ENCODE measurements at places on chromosomes 5 and 9. TPM values are rescaled to one million over a fixed set of nuclear protein-coding genes. Genes with fewer than 3 reads are reported as not detected.

The EPB41L4B gene
- 4.7 TPM for total RNA-seq

- no peak for DNase-seq
Measured at GRCh38 chr9:115913696-115914095, 239.9 kb upstream of the PAPPA start.

DNA sequence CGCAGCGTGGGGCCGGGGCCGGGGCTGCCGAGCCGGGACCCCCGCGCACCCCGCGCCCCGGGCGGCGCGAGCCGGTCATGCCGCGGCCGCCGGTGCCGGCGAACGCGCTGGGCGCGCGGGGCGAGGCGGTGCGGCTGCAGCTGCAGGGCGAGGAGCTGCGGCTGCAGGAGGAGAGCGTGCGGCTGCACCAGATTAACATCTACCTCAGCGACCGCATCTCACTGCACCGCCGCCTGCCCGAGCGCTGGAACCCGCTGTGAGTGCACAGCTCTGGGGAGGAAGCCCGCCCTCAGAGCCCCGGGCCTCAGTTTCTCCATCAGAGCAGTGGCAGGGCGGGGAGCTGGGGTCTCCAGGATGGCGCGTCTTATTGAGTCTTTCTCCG is 335 bp downstream of the GALNT12 start:
- DNase-seq: no peak

The GABRA1 gene
- not detected for total RNA-seq

DNA sequence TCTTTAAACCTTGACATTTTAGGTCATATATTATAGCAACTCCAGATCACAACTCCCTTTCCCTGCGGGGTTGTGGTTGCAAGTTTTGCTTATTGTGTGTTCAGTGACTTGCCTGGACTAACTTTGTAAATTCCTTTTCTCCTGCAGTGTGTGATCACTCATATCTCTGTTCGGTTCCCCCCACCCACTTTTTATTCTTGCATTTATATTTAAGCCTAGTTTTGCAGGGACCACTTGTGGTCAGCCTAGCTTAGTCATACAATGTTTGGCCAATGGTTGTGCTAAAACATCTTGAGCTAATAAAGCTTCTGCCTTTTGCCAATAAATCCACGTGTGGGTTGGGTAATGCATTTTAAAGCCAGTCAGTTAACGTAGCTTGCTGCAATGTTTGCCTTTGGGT is 146.5 kb upstream of the IRX4 start:
- DNase-seq: no peak

DNA sequence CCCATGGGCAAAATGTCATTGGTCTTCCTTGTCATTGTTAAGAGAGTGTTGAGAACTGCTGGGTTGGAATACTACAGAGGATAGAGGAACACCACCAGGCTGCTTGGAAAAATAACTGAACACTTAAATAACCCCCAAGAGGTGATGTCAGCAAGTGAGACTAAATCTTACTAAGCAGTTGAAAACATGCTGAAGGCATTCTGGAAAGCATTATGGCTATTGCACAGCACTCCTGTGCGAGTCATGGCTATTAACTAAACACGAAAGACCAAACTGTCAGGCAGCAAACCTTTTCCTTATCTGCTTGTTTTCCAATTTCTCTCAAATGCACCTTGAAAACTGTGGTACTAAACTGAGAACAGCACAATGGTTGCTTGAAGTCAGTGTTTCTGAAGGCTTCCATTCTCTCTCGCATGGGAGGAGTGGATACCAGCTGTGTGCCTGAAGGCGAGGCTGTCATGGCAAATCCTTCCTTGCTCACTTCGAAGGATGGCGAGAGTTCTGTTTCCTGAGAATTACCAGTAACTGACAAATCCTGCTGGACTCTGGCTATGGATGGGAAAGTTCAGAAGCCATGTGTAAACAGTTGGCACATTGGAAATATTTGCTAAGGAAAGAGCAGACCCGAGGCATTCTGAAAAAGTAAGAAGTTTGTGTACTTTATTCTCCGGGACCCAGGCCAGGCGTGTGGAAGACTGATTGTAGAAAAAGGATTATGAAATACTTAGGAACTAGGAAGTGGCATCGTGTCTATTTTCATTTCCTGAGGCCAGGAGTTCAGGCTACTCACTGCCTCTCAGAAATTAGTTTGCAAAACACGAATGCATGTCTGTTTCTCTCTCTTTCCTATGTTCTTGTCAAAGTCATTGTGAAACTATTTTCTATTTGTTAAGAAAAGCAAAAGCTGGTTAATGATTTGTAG is 182.1 kb downstream of the DMRT2 start:
- peak; percentile 53 for DNase-seq

The TLX3 gene
- total RNA-seq: not detected

The MLANA gene
- total RNA-seq: not detected

The LCN1 gene
- total RNA-seq: not detected

GRCh38 chr5:135438636-135439221 is 8.4 kb downstream of the DCANP1 start:
- DNase-seq: no peak

- DNase-seq: peak; percentile 75
Measured at GRCh38 chr9:136799854-136800657, 3.9 kb downstream of the CCDC183 start.

DNA sequence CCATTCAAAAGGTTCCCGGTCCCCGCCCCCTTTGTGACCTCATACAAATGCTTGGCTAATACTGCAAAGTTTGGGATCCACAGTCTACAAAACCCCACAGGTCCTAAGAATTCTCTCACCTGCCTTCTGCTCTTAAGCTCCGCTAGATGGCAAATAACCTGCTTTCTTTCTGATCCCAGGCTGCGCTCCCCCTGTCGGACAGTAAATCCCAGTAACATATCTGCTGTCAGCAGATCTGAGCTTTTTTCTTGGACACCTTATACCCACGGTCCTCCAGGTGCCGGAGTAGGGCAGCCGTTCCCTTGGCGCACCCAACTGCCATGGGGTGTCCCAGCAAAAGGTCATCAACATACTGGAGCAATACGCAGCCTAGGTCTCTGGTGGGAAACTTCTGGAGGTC is 39.0 kb upstream of the PPP1R26 start:
- DNase-seq: peak; percentile 34

The CATSPER3 gene
- not detected for total RNA-seq

- DNase-seq: no peak
Measured at GRCh38 chr9:14936491-14936890, 26.3 kb upstream of the FREM1 start.

All from M059J (cell line).